ENCODE measurements at places on chromosomes 6 and 20. TPM values are rescaled to one million over a fixed set of nuclear protein-coding genes. Genes with fewer than 3 reads are reported as not detected.

Gene WFDC2
- not detected for total RNA-seq

Gene CLDN20
- not detected for total RNA-seq

Gene BTNL2
- total RNA-seq: not detected

Gene TINAG
- total RNA-seq: not detected

Gene NOX3
- not detected for total RNA-seq

Gene CST8
- total RNA-seq: not detected

Gene MCHR2
- total RNA-seq: not detected

Gene SNAI1
- total RNA-seq: 5.0 TPM

Gene FAM209B
- 3.9 TPM for total RNA-seq

Gene DLL1
- 3.3 TPM for total RNA-seq

Gene NMBR
- total RNA-seq: not detected

Measured in naive thymus-derived CD4-positive, alpha-beta T cell (primary cell).